Activated T-helper 1 cell treated with anti-CD3 and anti-CD28 coated beads, Interleukin-12 subunit alpha, Interleukin-12 subunit beta, Interleukin-2, Interleukin-4 antibody, amounts not matched to agents 30 ng/mL and 10 ng/mL and 1 ng/mL, durations not matched to agents 14 hours and 24 hours and 36 hours (primary cell): ENCODE measurements at places on chromosomes 7 and 10. TPM values are rescaled to one million over a fixed set of nuclear protein-coding genes. Genes with fewer than 3 reads are reported as not detected.

Gene ABCB1
- 3.3 and 3.6 TPM in 2 replicates for total RNA-seq

Gene PLCE1
- total RNA-seq = not detected in 2 replicates

Gene CDCA7L
- total RNA-seq = 102 and 113 TPM in 2 replicates

Gene TRIL
- 0.39 and 0.41 TPM in 2 replicates for total RNA-seq

Gene ELAPOR2
- total RNA-seq = 1.3 and 2.3 TPM in 2 replicates

Gene CALML5
- not detected in 2 replicates for total RNA-seq

Gene AKR1C8
- total RNA-seq = 0.22 and 0.34 TPM in 2 replicates

Gene ACSM6
- total RNA-seq = not detected in 2 replicates

Gene CYP51A1
- 96.9 and 102 TPM in 2 replicates for total RNA-seq

Gene HMX3
- not detected in 2 replicates for total RNA-seq

Gene CYP2C19
- not detected in 2 replicates for total RNA-seq

Gene SLC16A9
- total RNA-seq = 4.2 and 5.4 TPM in 2 replicates

GRCh38 chr7:155355745-155356144, 58.1 kb downstream of the INSIG1 start:
- DNase-seq = no peak

DNA sequence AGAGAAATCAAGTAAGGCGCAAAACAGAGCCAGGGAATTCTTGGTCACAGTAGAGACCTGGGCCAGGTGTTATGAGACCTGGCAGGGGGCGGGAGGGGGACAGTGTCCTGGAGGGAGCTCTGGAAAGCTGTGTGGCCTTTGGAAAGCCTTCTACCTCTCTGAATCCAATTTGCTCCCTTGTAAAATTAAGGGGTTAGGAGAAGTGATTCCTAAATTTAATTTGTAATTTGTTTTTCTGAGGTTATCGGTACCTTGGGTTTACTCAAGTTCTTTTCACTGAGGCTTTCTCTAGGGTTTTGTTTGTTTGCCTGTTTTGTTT, 920.8 kb downstream of the TYW1 start:
- no peak for DNase-seq

DNA sequence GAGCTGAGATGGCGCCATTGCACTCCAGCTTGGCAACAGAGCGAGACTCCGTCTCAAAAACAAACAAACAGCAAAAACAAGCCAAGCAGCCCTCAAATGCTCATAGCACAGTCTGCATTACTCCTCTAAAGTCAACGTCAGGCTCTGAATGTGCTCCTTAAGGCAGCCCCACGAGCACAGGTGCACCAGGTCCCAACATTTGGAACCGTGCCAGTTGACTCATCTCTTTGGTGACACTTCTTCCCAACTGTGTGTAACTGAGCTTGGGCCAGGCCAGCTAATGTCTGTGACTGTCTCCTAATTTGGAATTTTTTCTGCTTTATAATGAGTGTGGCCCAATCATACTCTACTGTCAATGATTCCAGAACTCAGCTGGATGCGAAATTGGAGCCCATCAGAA, 66.3 kb upstream of the EFCAB10 start:
- DNase-seq = no peak

- DNase-seq = no peak
Measured at GRCh38 chr10:71068861-71069271, 143.5 kb upstream of the UNC5B start.

GRCh38 chr10:11874568-11875493, 51.7 kb downstream of the PROSER2 start:
- no peak for DNase-seq

- no peak for DNase-seq
Measured at GRCh38 chr7:23712368-23713284, 2.6 kb downstream of the STK31 start.

GRCh38 chr10:99711129-99711719, 20.7 kb downstream of the COX15 start:
- peak; percentile 10 for DNase-seq

DNA sequence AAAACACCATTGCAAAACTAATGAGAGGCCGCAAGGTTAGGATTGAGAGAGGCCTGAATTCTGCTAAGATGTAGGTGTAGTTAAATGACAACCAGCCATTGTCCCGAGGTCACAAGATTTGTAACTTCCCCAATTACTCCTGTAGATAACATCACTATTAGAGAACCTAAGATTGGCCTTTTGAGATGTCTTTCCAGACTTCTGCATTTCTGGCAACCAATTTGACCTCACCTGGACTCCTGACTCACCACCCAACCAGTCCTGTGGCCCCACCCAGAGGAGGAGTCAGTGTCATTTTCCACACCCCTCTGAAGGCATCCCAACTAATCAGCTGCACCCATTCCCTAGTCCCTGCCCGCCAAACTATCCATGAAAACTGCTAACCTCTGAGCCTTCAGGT, 115.7 kb downstream of the PRKAG2 start:
- no peak for DNase-seq

GRCh38 chr10:129501652-129502436, 34.8 kb downstream of the MGMT start:
- no peak for DNase-seq

DNA sequence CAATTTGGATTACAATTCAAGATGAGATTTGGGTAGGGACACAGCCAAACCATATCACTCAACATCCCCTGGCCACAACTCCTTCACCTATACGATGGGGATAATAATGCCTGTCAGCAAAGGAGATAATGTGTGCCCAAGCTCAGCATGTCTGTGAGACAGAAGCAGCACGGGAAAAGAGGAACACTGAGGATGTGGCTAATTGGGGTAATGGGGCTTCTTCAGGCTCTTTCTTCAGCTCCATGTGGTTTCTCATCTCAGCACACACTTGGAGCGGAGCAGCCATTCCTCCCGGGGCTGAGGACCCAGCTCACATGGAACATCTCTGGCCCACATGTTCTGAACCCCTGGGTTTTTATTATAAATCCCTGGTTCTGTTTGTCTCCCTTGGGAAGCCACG, 136.0 kb upstream of the NAMPT start:
- no peak for DNase-seq

GRCh38 chr7:10128748-10129147, 844.9 kb upstream of the PHF14 start:
- DNase-seq = no peak

DNA sequence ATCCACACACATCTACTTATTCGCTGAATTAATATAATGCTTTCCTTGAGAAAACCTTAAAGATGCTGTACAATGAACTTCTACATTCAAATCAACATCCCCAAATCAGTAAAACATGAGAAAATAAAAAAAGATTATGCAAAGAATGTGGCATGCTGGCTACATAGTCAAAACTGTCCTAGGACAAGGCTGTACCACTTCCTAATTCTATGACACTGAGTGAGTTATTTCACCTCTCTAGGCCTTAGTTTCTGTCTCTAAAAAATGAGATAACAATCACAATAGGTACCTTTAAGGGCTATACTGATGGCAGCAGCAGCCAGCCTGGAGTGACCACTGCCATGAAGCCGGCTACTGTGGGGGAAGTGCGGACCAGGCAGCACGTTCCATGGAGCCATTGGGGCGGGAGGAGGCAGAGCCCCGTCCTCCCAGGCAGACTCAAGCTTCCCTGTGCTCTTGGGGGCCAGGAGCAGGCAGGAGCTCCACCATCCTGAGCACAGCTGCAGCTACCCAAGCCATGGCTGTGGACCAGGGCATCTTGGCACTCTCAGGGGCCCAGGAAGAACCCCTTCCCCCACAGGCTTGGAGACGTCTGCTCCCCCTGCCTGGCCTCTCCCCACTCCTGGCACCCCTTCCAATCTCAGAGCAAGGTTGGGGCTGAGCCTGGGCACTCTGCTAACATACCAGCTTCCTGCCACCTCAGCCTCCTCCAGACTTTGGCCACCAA, 110.2 kb downstream of the ELAPOR2 start:
- DNase-seq = no peak

DNA sequence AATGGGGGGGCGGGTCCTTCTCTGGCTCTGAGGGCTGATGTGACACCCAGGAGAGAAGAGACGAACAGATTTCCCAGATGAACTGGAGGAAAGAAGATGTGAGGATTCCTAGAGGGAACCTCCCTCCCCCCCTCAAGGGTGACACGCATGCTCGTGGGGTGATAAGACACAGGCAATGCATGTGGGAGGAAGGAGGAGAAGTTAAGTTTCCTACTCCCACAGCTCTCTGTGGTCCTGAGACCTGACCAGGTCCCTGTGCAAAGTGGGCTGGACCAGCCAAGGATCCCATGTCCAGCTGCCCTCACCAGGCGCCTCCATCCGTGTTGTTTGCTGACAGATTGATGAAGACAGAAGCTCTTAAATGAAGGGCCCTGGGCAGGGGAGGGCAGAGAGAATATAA, 112.6 kb downstream of the SH3PXD2A start:
- no peak for DNase-seq

- DNase-seq = no peak
Measured at GRCh38 chr10:112280205-112280921, 2.8 kb upstream of the TECTB start.
